ENCODE measurements at places on chromosomes 5 and 9. TPM values are rescaled to one million over a fixed set of nuclear protein-coding genes. Genes with fewer than 3 reads are reported as not detected.

DNA sequence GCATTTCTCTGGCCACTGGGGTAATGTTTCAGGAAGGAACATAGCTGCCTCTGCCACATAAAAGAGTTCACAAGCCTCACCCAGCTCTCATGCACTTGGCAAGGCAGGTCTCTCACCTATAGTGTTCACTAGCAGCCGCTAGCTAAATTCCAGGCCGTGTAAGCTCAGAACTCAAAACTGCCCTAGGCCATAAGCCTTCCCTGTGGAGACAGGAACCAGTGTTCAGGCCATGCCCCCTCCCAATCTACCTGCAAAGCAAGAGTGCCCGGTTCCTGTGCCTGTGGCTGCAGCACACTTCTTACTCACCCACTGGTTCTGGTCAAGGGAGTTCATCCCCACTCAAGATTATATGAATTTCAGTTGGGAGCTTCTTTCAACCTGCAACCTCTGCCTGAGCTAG lies 60.7 kb upstream of the ZNF169 start:
- DNase-seq = no peak
- no peak overlapping the region for H3K27ac ChIP-seq
- no peak overlapping the region for H3K4me3 ChIP-seq
- no peaks in the 10 kb centered on the region for H3K4me1 ChIP-seq

DNA sequence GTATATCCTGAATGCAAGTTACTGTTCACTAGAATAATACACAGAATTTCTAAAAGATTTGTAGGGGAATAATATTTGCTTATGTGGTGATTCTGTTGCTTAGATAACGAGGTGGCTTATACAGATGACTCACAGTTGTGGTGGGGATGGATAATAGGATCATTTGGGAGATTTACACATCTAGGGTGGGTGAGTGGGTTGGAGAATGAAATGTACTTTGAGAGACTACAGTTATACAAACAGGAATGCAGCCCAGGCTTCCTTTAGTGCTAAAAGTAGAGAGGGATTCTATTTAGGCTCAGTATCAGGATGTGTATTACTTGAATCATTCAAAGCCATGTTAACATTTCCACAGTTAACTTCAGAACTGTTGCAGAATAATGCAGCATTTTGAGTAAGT lies 1.8 kb downstream of the CTXN3 start:
- H3K4me3 ChIP-seq = no peak overlapping the region
- H3K27ac ChIP-seq = no peak overlapping the region
- DNase-seq = no peak
- no peaks in the 10 kb centered on the region for H3K36me3 ChIP-seq

The TBCA gene
- polyA plus RNA-seq = 142 TPM

The FBP2 gene
- not detected for polyA plus RNA-seq

GRCh38 chr5:159463590-159464321 lies 133.5 kb upstream of the IL12B start:
- DNase-seq = no peak
- no peaks in the 10 kb centered on the region for H3K36me3 ChIP-seq
- H3K4me1 ChIP-seq = no peaks in the 10 kb centered on the region
- H3K4me3 ChIP-seq = no peak overlapping the region
- no peak overlapping the region for H3K27ac ChIP-seq
- no peaks in the 10 kb centered on the region for H3K27me3 ChIP-seq

GRCh38 chr5:56166671-56167385 lies 66.3 kb downstream of the ANKRD55 start:
- H3K4me1 ChIP-seq = 0 out of 2 replicates have a peak, but pooled peaks cover 6% of the 10 kb centered on the region
- H3K36me3 ChIP-seq = no peaks in the 10 kb centered on the region
- H3K27me3 ChIP-seq = no peaks in the 10 kb centered on the region
- H3K4me3 ChIP-seq = no peak overlapping the region

GRCh38 chr9:116423149-116423548 lies 264.0 kb upstream of the TRIM32 start:
- DNase-seq = no peak
- peaks cover 22% of the 10 kb centered on the region for H3K36me3 ChIP-seq
- H3K4me1 ChIP-seq = no peaks in the 10 kb centered on the region
- H3K27ac ChIP-seq = no peak overlapping the region
- no peak overlapping the region for H3K4me3 ChIP-seq

DNA sequence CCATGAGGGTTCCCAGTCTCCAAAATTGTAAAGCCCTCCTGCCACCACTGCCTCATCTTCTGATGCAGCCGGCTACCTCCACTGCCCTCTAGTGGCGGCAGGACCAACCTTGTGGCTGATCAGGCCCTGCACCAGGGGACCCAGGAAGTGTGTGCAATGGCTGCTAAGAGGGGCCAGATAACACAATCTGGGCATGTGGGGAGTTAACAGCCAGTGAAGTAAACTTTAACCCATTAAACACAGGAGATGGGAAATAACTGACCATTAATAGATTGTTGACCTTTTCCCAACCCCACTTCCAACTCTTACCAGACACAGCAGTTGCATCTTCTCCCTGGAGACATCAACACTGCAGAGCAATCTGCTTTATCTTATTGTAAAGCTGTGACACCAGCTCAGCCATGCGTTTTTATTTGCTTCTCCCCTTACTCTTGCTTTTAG lies 63.3 kb downstream of the FREM1 start:
- 0 out of 2 replicates have a peak, but pooled peaks cover 8% of the 10 kb centered on the region for H3K27me3 ChIP-seq
- peak; percentile 75 for DNase-seq
- no peaks in the 10 kb centered on the region for H3K36me3 ChIP-seq
- no peaks in the 10 kb centered on the region for H3K4me1 ChIP-seq
- H3K27ac ChIP-seq = peak overlapping the region; percentile 64

DNA sequence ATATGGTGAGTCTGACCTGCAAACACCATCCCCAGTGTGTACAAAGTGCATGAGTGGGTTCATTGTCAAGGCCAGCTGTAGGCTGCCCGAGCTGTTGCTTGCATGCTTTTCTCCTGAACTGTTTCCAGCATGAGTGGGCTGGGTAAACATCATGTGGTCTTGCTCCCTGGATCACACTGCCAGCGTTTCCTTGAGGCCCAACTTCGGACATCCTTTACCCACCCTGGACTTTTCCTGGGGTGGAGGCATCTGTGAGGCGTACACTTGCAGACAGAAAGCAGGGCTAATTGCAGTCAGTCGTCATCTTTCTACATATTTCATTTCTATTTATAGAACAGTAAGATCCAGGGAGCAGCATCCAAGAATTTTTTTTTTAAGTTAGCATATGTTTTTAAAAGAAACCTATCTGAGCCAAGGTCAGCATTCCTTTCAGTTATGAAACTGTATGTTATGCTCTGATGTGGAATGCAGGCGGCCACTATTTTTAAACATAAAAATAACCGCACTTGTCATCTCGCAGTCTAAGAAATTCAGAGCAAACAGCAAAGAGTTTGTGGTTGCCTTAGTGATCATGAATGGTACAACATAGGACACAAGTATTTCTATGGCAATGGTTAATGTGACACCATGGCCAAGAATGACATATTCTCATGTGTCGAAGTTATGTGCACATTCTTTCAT lies 106.5 kb upstream of the DMRT1 start:
- no peak overlapping the region for H3K4me3 ChIP-seq
- peaks cover 20% of the 10 kb centered on the region for H3K36me3 ChIP-seq
- H3K27me3 ChIP-seq = no peaks in the 10 kb centered on the region
- peak overlapping the region; percentile 80 for H3K27ac ChIP-seq

DNA sequence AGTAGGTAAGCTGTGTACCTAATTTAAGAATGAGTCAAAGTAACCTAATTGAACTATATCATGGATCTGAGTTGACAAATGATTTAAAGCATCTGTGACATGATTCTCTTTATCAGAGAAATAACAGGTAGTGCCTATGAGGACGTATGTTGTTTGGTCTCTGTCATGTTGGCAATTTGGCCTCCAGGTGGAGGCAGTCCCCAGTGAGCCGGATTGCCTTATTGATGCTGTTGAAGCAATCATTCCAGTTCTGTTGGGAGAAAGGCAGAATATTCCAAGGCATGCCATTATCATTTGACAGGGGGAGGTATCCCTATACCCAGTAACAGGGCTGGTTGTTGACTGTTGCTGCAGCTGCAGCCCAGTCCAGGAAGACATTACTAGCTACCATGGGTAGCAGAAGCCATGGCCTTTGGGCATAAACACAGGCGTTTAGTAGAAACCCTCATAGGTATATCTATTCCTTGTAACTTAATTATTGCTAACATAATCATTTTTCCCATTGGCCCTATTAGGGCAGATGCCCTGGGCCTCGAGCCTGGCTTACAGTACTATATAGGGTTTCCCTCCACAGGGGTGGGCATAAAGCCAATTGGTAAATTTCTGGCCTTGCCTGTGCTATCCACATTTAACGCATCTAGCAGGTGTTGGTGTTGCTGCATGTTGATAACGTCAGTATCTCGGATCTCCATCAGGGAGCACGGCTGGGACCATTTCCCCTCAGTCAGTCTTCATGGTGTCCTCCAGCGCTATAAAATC lies 12.2 kb upstream of the SLC22A4 start:
- no peak for DNase-seq
- H3K4me1 ChIP-seq = no peaks in the 10 kb centered on the region
- no peak overlapping the region for H3K27ac ChIP-seq
- no peaks in the 10 kb centered on the region for H3K36me3 ChIP-seq

DNA sequence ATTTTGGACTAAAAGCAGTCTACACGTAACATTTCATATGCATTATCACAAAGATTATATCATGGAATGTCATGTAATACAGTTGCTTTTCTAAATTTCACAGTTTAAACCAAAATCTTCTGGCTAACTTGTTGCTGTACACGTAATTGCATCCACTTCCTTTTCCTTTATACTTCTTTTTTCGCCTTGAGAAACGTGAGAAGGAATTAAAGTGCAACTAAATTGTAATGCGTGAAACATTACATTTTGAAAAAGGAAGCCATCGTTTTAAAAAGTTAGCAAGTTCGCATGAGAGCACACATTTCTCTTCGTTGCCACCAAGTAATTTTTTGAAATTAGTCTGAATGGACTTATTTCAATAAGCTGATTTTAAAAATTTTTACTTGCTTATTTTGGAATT lies 80.0 kb downstream of the MEGF10 start:
- H3K4me1 ChIP-seq = peaks cover 2% of the 10 kb centered on the region
- no peaks in the 10 kb centered on the region for H3K36me3 ChIP-seq
- DNase-seq = no peak
- no peak overlapping the region for H3K27ac ChIP-seq
- H3K4me3 ChIP-seq = no peak overlapping the region
- no peaks in the 10 kb centered on the region for H3K27me3 ChIP-seq

DNA sequence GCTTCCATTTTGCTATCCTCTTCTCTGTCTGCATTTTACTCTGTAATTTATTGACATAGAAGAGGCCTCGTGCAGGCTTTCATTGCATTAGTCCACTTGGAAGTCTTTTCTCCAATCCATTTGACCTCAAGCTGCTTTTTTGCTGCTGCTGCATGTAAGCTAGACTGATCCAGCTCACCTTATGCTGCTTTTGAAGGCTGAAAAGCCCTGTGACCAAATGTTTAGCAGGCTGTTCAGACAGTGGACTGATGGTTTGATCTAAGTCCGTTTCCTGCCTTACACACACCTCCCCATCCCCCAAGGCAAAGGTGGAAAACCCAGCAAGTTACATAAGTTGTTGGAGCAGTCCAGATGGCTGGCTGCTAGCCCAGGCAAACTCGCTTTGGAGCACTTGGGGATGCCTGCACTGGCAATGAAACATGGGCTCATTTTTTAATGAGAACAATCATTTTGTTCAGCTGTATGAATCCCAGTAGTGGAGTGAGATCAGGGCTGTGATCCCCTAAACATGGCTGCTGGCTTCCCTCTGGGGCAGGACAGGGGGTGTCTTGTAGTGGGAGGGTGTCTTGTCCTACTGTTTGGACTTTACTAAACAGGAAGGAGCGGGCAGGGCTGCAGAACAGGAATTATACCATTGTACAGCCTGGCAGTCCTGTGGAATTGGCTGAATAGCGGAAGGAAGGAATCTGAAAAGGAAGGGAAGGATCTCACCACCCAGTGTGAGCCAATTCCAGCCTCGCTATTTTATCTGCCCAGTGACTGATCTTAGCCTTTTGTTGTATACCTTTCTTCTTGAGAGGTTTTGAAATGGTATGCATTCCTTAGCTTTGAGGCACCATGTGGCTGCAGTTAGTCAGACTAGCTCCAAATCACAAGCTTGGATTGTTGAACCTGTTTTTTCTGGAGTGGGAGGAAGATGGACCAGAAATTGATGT lies 212.0 kb downstream of the ARHGAP26 start:
- DNase-seq = peak; percentile 43
- peaks cover 33% of the 10 kb centered on the region for H3K4me1 ChIP-seq
- H3K27ac ChIP-seq = peak overlapping the region; percentile 95

GRCh38 chr9:109036744-109037680 lies 23.7 kb upstream of the CTNNAL1 start:
- DNase-seq = no peak
- H3K36me3 ChIP-seq = peaks cover 53% of the 10 kb centered on the region
- H3K27ac ChIP-seq = peak overlapping the region; percentile 43
- H3K27me3 ChIP-seq = no peaks in the 10 kb centered on the region
- no peaks in the 10 kb centered on the region for H3K4me1 ChIP-seq

GRCh38 chr5:170571875-170572852 lies 68.3 kb downstream of the KCNIP1 start:
- DNase-seq = no peak
- peaks cover 4% of the 10 kb centered on the region for H3K27me3 ChIP-seq
- no peak overlapping the region for H3K4me3 ChIP-seq
- H3K36me3 ChIP-seq = no peaks in the 10 kb centered on the region

The PCDHB9 gene
- 2.4 TPM for polyA plus RNA-seq

GRCh38 chr9:126027566-126027965 lies 280.4 kb downstream of the PBX3 start:
- no peaks in the 10 kb centered on the region for H3K27me3 ChIP-seq
- H3K36me3 ChIP-seq = no peaks in the 10 kb centered on the region
- H3K27ac ChIP-seq = no peak overlapping the region
- H3K4me1 ChIP-seq = no peaks in the 10 kb centered on the region
- no peak for DNase-seq
- H3K4me3 ChIP-seq = no peak overlapping the region

The ZNF462 gene
- 5.5 TPM for polyA plus RNA-seq

GRCh38 chr9:79377339-79377855 lies 194.4 kb upstream of the TLE4 start:
- no peak overlapping the region for H3K27ac ChIP-seq
- H3K27me3 ChIP-seq = no peaks in the 10 kb centered on the region
- no peak overlapping the region for H3K4me3 ChIP-seq
- H3K36me3 ChIP-seq = no peaks in the 10 kb centered on the region
- DNase-seq = no peak
